NCI-H748 treated with DMSO at 0.1 percent for 48 hours (cell line): ENCODE measurements at places on chromosomes 1 and 21.
A peak's percentile ranks its signal among the peaks of the same experiment; 100 is the strongest.

DNA sequence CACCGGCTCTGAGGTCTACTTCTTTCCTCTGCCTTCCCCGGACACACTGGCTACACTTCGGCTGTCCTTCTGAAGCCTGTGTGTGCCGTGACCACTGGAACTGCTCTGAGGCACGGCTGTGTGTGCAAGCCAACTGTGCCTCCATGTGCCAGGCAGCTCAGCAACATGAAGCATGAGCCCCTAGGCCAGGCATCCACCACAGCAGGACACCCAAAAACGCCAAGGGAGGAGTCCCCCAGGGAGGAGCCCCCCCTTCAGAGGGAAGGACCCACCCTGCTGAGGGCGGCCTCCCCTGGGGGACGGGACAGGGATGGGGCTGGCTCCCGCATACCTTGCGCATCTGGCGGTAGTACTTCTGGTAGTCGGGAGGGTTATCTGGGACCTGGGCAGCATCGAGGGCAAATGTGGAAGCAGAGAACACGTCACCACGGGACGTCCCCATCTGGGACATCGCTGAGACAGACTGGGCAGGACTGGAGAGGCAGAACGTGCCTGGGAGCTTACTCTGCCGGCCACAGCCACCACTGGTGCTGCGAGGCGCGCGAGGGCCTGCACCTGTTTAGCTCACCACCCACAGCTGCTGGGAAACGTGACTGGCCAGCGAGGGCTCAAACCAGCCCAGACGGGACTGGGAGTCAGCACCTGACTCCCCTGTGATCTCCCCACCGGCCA lies 20.5 kb downstream of the LSS start:
- no peak for DNase-seq

GRCh38 chr1:40130892-40131291 lies 30.3 kb upstream of the RLF start:
- no peak for DNase-seq

GRCh38 chr1:53419034-53419433 lies 40.2 kb upstream of the DMRTB1 start:
- DNase-seq = no peak

GRCh38 chr1:8152731-8153702 lies 126.9 kb upstream of the ERRFI1 start:
- DNase-seq = no peak

DNA sequence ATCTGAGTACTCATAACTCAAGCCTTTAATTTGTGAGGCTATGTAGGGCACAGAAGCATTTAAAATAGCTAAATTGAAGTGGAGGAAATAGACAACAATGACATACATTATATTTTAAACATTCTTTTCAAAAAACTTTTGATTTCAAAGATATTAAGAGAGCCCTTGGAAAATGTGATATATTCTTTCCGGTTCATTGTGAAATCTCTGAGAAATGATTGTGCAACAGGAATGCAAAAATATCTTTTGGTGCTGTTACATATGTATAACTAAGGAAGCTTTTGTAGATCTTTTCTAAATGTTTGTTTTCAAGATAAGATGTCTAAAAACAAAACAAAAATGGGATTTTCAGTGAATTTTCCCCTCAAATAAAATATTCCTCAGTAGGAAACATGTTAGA lies 185.2 kb downstream of the LEPR start:
- no peak for DNase-seq

DNA sequence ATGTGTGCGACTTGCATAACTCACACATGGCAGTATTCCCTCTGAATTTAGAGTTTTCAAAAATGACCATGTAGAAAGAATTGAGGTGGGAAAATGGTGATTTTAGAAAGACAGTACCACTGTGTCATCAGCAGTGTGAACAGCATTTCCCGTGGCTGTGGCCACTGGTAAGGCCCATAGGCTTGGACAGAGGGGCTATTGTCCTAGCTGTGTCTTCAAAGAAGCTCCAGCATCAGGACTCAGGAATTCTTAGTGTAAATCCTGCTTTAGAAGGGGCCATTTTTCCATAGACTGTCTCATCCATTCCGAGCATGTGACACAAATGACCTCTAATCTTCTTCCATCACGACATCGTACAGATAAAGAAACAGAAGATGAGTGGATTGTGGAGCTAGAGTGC lies 119.3 kb upstream of the BACE2 start:
- no peak for DNase-seq

GRCh38 chr1:5662744-5663126 lies 329.5 kb downstream of the NPHP4 start:
- no peak for DNase-seq

GRCh38 chr21:23130308-23130707 lies 2132.1 kb downstream of the NCAM2 start:
- no peak for DNase-seq

DNA sequence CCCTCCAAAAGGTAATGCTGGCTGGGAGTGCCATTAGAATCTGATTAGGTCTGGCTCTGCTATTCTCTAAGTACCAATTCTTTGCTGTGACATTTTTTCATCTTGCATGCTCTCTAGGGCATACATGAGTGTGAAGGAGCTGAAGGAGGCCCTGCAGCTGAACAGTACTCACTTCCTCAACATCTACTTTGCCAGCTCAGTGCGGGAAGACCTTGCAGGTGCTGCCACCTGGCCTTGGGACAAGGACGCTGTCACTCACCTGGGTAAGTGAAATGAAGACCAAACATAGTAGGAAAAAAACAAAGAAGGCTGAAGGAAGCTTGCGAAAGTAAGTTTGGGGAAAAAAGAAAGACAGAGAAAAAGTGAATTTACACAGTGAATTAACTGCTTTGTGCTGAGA lies 207.9 kb downstream of the PAPPA2 start:
- DNase-seq = no peak

- no peak for DNase-seq
Observed at GRCh38 chr1:25562101-25562927, 18.9 kb downstream of the LDLRAP1 start.

- no peak for DNase-seq
Observed at GRCh38 chr1:227365473-227366431, 47.5 kb upstream of the CDC42BPA start.

- no peak for DNase-seq
Observed at GRCh38 chr21:42236693-42237092, 17.8 kb downstream of the ABCG1 start.

GRCh38 chr1:78004719-78005447 lies at the start of gene DNAJB4:
Gene DNAJB4 (plus strand): TSS chr1:78004939. CDS start chr1:78005111, 172 bp downstream.
- DNase-seq = peak; percentile 26

- no peak for DNase-seq
Observed at GRCh38 chr1:177703888-177704446, 265.9 kb downstream of the SEC16B start.

- peak; percentile 4 for DNase-seq
Observed at GRCh38 chr1:5565281-5566125, 426.7 kb downstream of the NPHP4 start.

GRCh38 chr1:155570593-155570990 lies 8.0 kb upstream of the ASH1L start:
- no peak for DNase-seq

DNA sequence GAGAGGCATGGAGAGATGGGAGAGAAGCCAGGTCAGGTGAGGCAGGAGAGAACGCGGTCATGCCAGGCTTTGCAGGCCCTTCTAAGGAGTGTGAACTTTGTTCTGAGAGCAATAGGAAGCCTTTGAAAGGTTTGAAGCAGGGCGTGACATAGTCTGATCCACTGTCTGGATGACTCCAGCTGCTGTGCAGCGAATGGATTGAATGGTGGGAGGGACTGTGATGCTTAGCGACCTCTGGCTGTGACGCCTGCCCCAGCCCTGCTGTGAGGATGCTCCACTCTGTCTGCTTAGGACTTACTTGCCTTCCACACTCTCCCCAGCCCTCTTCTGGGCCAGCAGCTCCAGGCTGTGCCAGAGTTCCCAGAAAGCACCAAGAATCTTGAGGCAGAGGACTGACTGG lies 41.8 kb upstream of the POU3F1 start:
- no peak for DNase-seq

DNA sequence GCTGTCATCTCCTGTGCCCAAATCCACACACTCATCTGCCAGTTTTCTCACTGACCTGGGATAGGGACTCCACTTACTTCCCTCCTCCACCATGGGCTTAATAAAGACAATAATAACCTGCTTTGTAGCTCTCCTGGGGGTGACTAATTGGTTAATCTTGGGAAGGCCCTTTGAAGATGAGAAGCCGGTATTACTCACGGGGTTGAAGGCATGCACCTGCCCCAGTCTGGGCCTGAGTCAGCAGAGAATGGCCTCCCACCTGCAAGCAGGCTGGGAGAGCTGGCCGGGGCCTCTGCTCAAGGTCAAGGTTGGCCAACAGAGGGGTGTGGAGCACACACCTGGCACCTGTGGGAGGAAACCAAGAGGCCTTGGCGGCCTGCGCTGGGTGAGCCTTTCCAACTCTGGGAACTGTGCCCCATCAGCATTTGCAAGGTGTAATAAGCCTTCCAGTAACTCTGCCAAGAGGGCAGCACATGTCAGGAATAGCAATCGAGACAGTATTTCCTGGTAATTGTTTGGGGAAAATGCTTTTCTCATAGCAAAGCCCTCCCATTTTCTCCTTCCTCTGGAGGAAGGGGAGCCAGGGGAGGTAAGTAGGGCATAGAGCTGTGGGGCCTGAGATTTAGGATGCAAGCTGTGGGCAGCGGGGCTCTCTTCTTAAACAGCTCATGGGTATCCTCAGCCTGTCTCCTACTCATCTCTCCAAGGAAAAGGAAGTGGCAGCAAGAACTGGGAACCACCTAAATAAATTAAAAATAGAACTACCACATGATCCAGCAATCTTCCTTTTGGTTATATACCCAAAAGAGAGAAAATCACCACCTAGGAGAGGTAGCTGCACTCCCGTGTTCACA lies 49.0 kb downstream of the TOMM20 start:
- DNase-seq = no peak

DNA sequence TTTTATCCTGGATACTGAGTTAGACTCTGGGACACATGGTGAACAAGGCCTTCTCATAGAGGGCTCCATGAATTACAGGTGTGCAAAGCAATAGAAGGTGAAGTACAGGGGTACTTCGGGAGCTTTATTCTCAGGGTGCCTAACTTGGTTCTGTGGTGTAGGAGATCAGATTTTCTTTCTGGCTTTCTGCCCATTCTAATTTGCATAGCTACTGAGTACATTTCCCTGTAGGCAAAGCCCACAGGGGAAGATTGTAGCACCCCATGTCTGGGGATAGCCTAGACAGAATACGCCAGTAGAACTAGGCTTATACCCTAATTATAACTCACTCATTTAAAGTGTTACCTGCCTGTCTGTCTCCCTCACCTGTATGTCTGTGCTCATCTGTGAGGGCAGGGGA lies 49.7 kb downstream of the PGM1 start:
- no peak for DNase-seq
